ENCODE measurements at places on chromosomes 3 and 15. TPM values are rescaled to one million over a fixed set of nuclear protein-coding genes. Genes with fewer than 3 reads are reported as not detected.
A peak's percentile ranks its signal among the peaks of the same experiment; 100 is the strongest.

The CCR5 gene
- total RNA-seq, result not detected

The GOLGA6L22 gene
- total RNA-seq, result not detected

The PLSCR4 gene
- total RNA-seq, result 1.1 TPM

The NR1I2 gene
- 0.26 TPM for total RNA-seq

DNA sequence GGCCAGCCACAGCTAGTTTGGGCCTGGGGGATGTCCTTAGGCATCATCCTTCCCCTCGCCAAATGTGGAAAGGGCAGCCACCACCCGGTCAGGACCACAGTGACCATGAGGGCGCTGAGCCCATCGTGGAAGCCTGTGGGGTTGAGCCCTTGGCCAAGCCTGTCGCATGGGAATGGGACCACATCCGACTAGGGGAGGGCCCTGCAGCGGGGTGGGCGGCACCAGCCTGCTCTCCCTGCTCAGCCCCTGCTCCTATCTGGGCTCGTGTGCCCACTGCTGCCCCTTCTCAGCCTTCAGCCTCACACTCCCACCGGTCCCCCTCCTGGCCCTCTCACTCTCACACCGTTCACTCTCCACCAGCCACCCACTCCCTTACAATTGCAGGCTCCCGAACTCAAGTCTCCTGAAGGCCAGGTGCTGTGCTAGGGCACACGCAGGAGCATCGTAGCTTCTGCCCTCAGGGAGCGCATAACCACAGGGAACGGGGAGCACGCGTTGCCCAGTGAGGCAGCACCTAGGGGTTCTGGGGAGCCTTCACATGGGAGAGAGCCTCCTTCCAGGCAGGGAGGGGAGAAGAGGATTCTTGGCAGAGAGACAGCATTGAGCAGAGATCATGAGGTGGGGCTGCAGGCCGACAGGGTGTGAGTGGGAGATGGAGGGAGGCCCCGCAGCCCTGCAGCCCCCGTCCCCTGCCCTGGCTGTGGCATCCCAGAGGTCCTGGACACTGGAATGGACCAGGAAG is 26.1 kb downstream of the LOXL1 start:
- no peak for DNase-seq

DNA sequence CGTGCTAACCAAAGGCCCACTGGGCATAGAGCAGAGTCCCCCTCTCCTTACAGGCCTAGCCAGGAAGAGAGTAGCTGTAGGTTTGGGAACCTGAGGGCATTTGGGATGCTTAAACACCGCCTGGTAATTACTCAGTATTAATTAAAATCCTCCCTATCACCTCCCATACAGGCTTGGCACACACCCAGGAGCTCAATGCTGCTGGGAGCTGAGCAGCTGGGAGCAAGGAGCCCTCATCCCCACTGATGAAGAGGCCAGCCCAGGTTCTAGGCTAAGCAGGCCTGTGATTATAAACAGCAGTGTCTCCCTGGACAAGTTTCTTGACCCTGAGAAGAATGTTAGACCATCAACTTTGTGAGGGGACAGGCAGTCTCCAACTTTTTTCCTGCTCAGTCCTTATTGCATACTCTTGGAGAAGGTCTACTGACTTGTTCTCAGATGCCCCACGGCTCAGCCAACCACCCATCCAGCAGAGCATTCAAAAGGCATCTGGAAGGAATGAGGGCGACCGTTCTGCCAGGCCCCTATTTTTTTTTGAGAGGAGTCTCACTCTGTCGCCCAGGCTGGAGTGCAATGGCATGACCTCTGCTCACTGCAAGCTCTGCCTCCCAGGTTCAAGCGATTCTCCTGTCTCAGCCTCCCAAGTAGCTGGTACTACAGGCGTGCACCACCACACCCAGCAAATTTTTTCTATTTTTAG is 1.3 kb upstream of the PRKAR2A start:
- DNase-seq, result no peak

- DNase-seq, result no peak
Observed at GRCh38 chr3:78809966-78810365, 957.8 kb downstream of the ROBO1 start.

DNA sequence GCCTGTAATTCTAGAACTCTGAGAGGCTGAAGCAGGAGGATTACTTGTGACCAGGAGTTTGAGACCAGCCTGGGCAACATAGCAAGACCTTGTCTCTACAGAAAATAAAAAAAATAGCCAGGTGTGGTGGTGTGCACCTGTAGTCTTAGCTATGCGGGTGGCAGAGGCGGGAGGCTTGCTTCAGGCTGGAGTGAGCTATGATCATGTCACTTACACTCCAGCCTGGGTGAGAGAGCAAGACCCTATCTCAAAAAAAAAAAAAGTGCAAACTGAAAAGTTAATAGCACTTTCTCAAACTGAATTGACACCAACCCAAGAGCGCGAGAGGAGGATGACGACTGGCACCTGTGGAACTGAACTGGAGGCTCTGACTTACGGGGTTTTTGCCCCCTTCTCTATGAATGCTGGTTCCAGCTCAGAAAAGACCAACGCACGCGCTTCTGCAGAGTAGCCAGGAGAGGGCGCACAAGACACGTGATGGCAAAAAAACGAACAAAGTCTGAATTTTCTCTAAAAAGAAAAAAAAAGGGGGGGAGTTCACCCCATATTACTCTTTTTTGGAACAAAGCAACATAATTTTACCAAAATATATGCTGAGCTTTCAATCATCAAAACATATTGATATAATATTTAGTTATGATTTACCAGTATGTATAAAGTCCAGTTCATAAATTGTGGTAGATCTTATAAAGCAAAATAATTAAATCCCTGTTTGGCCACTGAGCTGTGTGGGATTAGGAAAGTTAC is 23.7 kb downstream of the CFAP92 start:
- peak; percentile 72 for DNase-seq

DNA sequence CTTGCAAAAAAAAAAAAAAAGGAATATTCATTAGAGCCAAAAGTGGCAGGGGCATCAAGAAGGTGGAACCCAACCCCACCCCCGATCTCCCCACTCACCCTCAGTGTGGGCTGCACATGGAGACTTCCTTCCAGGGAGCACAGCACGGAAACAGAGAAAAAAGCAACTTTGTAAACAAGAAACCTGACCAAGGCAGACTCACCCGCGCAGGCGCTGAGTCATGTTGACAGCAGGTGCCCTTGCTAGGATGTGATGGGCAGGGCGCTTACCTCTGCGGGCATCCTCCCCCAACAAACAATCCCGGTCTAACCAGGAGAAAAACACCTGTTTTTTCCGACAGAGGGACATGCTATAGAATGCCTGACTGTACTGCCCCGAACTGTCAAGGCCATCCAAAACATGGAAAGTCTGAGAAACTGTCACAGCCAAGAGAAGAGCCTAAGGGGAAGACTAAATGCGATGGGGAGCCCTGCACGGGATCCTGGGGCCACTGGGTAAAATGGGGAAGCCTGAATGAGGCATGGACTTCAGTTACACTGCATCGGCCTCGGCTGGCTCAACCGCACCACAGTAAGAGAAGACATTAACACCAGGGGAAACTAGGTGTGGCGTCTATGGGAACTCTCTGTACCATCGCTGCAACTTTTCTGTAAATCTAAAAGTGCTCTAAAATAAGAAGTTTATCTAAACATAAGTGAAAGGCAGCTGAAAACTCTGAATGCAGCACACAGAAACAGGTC is 66.7 kb upstream of the GATA2 start:
- no peak for DNase-seq

DNA sequence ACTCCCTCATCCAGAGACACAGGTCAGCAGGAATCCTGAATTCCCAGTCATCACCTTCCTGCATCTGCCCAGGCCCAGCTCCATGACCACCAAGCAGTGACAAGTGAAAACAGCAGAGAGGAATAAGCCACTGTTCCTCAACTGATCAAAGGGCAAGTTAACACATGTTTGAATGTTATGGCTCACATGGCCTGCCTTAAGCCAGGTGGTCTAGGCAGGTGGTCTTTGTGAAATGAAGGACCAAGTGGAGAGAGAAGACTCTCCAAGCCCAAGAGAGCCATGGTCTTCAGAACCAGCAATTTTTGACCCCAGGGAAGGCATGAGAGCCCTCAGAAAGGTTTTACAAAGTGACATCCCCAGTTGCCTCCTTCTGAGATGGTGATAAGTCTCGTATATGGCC is 161.8 kb downstream of the EPHB1 start:
- no peak for DNase-seq

DNA sequence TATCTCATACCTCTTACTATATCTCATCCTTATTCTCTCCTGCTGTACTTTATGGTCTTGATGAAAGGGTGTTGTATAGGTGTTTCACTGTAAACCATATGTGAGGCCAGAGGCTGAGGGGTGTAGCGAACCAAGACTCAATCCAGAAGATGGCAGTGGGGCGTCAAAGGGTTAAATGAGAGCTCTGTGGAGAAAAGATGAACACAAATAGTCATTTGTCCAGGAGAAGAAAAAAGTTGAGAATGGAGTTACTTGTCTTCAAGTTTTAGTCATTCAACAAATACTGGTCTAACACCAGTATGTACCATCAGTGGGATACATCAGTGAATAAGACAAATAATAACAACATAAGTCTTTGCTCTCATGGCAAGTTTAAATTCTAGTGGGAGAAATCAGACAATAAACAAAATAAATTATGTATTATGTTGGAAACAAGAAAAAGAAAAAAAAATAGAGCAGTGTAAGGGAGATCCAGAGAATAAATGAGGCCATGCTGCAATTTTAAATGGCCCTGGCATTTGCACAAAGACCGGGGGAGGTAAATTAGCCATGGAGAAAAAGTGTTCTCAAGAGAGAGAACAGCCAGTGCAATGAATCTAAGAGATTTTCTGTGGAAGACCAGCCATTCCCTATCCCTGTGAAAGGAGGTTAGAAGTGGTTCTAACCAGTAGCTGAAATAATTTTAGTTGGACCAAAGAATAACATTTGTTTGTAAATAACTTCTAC is 77.0 kb upstream of the UMPS start:
- no peak for DNase-seq

- no peak for DNase-seq
Observed at GRCh38 chr15:70199540-70200410, 102.1 kb upstream of the TLE3 start.

DNA sequence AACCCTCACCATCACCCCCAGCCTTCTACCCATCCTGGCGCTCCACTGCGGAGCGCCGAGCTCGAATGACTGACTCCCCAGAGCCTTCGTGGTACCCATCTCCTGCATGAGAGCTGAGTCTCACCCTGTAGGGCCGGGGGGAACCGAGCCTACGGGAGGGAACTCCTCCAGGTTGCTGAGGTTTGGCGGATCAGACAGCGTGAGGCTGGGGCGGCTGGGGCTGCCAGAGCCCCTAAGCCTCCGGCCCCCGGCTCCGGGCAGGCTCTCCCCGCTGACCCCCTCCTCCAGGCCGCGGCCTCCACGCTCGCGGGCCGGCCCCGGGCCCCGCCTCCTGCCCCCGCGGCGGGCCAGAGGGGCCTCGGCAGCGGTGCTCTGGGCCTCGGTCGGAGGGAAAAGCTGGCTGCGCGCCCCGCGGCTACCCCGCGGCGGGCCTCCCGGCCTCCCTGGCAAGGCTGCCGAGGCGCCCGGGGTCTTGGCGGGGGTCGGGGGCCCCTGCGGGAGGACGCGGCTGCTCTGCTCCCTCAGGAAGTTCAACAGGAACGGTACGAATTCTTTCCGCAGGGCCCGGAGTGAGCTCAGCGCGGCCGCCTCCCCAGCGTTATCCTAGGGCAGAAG is 643 bp downstream of the CDAN1 start:
- peak; percentile 20 for DNase-seq

GRCh38 chr3:166634091-166634746 is 745.9 kb downstream of the ZBBX start:
- no peak for DNase-seq

- DNase-seq, result no peak
Observed at GRCh38 chr3:30618526-30618925, 12.1 kb downstream of the TGFBR2 start.

DNA sequence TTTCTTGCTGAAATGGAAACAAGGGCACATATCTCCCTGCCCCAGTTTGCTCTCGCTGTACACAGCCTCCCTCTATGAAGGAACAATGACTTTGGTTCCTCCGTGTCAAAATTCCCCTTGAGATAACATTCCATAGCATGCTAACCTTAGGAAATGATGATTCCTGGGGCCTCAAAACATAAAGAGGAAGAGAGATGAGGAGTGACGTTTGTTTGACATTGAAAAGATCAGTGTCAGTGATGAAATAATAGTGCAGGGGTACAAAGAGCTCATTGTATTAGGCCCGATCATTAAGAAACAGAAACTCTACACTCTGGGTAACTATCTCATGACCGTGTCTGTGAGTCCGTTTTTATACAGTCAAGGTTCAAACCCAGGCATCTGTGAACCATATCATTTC is 55.2 kb downstream of the ARNT2 start:
- no peak for DNase-seq

Data from neural crest cell (in vitro differentiated cells).